A549 treated with Hydrocortisone at 1 μM for 4 hours (cell line): ENCODE measurements at places on chromosomes 12 and 14. TPM values are rescaled to one million over a fixed set of nuclear protein-coding genes. Genes with fewer than 3 reads are reported as not detected.

RFX4 gene
- total RNA-seq = 0.03 TPM in 1 of 5 replicates, not detected in the others

CCDC92 gene
- 20.9 to 27.5 TPM (median 25.9 TPM) in 5 replicates for total RNA-seq

KRT83 gene
- total RNA-seq = 2.1 to 7.9 TPM (median 6.3 TPM) in 5 replicates

HELB gene
- total RNA-seq = 1.1 to 1.3 TPM (median 1.3 TPM) in 5 replicates

DDX47 gene
- total RNA-seq = 74.8 to 98.7 TPM (median 79.8 TPM) in 5 replicates

KCNH3 gene
- total RNA-seq = 1.7 to 3.3 TPM (median 2.1 TPM) in 5 replicates

NT5DC3 gene
- total RNA-seq = 21.5 to 32.3 TPM (median 22.5 TPM) in 5 replicates

RGS6 gene
- total RNA-seq = not detected in 5 replicates

PARP11 gene
- 1.3 to 2.1 TPM (median 1.7 TPM) in 5 replicates for total RNA-seq

TSPAN11 gene
- total RNA-seq = 0.01 to 0.11 TPM (median 0.08 TPM) in 5 replicates

SDSL gene
- 23.2 to 29.3 TPM (median 28.2 TPM) in 5 replicates for total RNA-seq

PRKCH gene
- total RNA-seq = 4.6 to 6.6 TPM (median 5.5 TPM) in 5 replicates

C14orf93 gene
- total RNA-seq = 2.4 to 3.7 TPM (median 3.0 TPM) in 5 replicates

GSC gene
- total RNA-seq = 0.28 to 0.31 TPM (median 0.30 TPM) in 5 replicates
